CD14-positive monocyte (primary cell): ENCODE measurements at places on chromosomes 13 and 19.

- DNase-seq: no peak
These were observed 1.2 kb downstream of the MRI1 start for GRCh38 chr19:13765395-13766094.

DNA sequence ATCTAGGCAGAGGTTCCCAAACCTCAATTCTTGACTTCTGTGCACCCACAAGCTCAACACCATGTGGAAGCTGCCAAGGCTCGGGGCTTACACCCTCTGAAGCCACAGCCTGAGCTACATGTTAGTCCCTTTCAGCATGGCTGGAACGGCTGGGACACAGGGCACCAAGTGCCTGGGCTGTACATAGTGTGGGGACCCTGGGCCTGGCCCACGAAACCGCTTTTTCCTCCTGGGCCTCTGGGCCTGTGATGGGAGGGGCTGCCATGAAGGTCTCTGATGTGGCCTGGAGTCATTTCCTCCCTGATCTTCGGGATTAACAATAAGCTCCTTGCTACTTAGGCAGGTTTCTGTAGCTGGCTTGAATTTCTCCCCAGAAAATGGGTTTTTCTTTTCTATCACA, 108.1 kb downstream of the HS6ST3 start:
- DNase-seq: no peak

DNA sequence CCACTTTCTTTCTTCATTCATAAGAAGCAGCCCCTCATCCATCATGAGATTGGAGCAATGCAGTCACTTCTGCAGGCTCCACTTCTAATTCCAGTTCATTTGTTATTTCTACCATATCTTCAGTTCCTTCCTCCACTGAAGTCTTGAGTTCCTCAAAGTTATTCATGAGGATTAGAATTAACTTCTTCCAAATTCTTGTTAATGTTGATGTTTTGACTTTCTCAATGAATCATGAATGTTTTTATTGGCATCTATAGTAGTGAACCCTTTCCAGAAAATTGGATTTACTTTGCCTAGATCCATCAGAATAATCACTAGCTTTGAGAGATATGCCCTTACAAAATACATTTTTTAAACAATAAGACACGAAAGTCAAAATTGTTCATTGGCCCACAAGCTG, 2567.7 kb upstream of the PCDH20 start:
- no peak for DNase-seq

DNA sequence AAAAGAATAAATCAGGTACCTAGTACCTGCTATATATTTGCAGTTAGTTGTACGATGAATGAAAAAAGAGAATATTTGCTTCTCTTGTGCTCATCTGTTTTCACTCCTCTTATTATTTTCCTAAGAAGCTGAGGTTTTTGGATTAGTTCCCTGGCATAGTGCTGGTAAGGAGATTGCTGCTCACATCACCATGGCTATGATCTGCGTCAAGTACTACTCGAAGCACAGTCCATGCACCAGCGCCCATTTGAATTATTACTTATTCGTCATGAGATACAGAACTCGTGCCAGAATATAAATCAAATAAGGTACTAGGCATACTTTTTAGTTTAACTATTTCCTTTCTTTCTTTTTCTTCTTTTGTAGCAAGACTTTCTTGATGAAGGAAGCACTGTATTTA, 7.1 kb downstream of the SERTM1 start:
- DNase-seq: no peak

DNA sequence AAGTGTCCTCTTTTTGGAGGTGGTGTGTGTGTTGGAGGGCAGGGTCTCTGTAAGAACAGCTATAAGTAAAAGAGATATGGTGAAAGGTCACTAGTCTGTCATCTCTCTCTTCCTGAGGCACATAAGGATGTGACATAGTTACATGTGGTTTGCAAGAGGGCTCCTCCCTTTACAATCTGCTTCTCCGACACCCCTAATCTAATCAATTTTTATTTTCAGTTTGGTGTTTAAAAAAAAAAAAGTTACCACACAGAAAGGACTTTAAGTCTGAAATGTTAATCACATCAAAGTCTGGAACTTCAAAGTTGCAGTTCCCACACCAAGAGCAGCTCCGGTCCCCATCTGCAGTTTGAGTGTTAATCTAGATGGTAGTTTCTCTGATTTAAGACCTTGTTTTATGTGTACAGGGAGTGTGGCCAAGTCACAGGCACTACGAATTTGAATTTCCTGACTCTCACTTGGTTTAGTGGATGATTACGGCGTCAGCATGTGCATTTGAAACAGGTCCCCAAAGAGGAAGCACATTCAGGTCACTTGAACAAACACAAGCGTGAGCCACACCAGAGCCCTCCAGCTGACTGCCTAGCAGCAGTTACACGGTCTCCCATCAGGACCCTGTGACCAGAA, 53.1 kb downstream of the FOXO1 start:
- peak; percentile 40 for DNase-seq

DNA sequence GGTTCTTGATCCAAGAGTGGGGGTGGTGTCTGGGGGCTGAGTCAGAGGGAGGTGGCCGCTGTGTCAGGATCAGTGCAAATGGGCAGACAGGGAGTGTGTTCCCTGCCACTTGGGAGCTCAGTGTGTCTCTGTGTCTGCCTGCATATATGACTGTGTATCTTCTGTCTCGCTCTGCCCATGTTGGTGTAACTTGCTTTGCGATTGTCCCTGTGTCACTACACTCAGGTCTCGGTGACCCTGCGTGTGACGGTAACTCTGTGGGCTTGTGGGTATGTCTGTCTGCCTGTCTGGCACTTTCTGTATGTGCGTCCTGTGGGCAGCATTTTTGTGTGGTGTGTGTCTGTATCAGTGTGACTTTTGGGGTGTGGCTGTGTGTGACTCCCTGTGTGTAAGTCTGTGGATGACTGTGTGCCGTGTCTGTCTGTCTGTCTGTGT, 8.2 kb upstream of the ERFL start:
- DNase-seq: no peak

DNA sequence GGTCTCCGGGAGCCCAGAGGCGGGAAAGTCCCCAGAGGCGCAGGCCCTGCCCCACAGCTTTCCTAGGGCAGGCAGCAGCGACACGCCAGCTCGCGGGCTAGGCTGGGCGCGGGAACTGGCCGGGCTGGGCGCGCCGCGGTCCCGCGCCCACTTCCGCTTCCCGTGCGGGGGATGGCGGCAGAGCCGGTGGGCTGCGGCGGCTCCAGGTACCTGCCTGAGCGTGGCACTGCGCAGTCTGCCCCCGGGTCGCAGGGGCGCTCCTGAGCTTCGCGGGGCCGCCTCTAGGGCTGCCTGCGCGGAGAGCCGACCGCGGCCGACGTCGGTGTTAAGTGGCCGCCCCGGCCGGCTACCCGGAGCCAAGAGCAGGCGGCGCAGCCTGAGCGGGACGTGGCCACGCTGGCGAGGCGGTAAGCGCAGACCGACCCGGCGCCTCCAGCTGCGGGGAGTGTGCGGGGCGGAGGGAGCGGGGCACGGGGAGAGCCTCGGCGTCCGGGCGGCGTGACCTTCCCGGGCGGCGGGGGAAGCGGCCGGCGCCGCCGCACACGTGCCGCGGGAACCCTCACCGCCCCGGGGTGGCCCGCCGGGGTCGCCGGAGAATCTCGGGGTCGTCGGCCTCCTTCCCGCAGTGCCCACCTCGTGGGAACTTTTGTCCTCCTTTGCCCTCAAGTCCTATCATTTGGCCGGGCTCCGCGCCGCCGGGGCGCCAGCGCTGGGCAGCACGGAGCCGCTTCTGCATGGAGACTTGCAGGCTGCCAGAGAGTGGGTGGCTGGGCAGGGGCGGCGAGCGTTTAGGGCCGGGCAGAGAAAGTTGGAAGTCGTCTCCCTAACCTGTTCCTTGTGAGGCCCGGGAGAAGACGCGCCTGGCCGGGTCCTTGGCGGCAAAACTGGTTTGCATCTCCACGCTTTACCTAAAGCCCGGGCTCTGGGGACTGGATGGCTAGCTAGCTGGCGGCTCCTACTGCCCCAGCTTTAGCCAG, 31.4 kb upstream of the MPHOSPH8 start:
- no peak for DNase-seq

DNA sequence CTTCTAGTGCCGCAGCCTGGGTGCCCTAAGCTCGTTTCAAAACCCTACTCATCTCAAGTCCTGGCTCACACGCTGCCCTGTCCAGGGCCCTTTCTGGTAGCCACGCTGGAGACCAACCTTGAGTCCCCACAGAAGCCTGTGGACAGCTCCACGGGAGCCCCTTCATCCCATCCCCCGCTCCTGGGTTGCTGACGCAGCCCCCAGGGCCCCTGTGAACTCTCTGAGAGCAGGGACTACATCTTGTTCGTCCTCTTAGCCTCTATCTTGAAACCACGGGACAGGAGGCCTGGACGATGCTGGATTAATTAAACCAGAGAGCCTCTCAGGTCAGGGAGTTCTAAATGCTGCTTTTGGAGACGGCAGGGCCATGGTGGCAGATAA, 7.4 kb downstream of the MLLT1 start:
- DNase-seq: no peak

DNA sequence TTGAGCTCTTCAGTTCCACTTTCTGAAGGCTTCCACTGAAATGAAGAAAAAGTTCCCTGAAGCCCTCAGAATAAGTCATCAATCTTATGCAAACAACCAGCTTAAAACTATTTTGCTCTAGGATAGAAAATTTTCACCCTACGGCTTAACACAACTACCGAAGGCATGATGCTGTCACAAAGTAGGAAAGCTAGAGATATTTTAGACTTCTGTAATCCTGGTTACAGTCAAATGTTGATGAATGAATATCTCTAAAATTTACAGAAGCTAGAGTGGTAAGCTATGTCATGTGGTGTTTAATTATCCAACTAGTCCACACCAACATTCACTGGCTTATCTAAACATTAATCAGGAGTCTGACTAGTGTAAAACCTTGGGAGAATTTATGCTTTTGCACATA, 197.9 kb downstream of the SUCLA2 start:
- DNase-seq: no peak

DNA sequence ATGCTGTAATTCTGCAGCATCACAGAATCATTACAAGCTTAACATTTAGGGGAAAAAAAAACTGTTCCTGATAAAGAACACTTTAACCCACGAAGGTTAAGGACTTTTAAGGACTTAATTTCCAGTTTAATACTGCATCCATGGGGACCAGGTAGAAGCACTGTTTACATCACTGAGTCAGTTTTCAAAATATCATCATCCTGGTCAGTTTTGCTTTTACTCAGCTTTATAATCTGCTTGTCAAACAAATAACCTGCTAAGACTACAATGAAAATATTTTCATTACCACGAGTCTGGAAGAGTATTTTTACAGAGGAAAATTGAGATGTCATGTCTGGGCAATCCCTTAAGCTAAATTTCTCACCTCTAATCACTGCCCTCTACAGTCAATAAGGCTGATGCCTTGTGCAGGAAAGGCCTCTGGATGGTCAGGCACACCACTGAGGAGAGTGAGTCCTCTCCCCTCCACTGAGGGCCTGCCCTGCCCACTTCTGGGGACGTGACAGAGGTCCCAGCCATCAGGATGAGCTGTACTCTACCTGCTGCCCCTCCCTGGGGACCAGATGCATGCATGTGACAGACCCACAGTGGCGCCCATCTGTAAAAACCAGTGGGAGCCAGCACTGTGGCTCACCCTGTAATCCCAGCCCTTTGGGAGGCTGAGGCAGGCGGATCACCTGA, 31.0 kb downstream of the FOXO1 start:
- DNase-seq: no peak

GRCh38 chr19:574658-575526, 2.5 kb downstream of the BSG start:
- no peak for DNase-seq

GRCh38 chr19:35119578-35120155, 4.0 kb downstream of the FXYD3 start:
- DNase-seq: no peak

DNA sequence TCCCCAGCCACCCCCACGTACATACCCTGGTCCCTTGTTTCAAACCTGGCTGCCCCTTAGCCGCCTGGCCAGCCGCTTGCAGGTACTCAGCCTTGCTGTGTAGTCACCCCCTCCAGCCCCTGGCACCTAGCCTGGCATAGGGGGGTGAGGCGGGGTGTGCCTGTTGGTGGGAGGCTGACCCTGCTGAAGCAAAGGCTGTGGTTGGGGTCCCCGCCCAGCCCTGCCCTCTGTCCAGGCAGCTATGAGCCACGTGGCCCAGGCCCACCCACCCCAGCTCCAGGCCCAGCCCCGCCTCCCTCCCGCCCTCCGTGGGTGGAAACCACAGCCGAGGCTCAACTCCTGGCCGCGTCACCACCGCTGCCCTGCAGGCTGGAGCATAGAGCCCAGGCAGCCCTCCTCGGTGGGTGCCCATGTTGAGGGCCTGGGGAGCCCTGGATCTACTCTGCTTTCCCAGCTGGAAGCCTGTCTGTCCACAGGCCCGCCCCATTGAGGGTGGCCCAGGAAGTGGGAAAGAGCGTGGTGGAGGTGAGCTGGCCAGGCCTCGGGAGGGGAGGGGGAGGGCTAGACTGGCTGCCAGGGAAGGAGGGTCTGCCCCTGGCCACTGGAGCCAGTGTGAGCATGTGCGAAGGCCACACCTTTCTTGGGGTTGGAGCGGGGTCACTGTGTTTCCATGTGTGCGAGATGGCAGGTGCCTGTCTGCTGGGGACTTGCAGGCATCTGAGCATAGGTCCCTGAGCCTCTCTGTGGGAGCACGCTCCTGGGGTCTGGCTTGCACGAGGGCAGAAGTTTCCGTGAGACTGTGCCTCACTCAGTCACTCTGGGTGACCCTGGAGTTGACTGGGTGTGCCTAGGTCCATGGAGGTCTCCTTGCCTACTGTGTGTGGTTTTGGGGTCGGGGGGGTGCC, 31.0 kb downstream of the PAK4 start:
- DNase-seq: no peak

DNA sequence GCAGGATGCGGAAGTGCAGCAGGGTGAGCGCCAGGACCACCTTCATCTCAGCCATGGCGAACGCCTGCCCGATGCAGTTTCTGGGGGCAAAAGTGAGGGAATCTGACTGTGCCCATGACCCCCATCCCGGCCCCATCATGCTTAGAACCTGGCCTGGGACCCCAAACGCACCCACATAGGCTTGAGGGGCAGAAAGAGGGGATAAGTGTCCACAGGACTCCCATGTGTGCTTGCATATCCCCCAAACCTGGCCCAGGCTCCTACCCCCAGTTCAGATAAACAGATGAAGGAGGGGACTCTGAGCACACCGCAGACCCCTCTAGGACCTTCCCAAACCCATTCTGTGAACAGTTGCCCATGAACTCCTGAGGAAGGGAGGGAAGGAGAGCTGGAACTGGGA, 16.0 kb upstream of the CYP4F2 start:
- DNase-seq: no peak

- DNase-seq: no peak
These were observed 119.7 kb downstream of the LHFPL6 start for GRCh38 chr13:39483326-39483725.

GRCh38 chr13:20301015-20301402, 68.9 kb upstream of the GJB6 start:
- no peak for DNase-seq

GRCh38 chr13:35700671-35701070, 224.2 kb upstream of the MAB21L1 start:
- DNase-seq: no peak

- no peak for DNase-seq
These were observed 103.4 kb downstream of the FRY start for GRCh38 chr13:32135056-32135390.

- DNase-seq: no peak
These were observed 74.2 kb downstream of the TRPC4 start for GRCh38 chr13:37795326-37795725.

- no peak for DNase-seq
These were observed 225.8 kb upstream of the SLC10A2 start for GRCh38 chr13:103291798-103292572.
